Sigmoid colon (tissue), 7 donors: ENCODE measurements at places on chromosomes 3 and 15.

GRCh38 chr3:38724392-38724736 lies 74.9 kb upstream of the SCN5A start:
- no peak for DNase-seq

DNA sequence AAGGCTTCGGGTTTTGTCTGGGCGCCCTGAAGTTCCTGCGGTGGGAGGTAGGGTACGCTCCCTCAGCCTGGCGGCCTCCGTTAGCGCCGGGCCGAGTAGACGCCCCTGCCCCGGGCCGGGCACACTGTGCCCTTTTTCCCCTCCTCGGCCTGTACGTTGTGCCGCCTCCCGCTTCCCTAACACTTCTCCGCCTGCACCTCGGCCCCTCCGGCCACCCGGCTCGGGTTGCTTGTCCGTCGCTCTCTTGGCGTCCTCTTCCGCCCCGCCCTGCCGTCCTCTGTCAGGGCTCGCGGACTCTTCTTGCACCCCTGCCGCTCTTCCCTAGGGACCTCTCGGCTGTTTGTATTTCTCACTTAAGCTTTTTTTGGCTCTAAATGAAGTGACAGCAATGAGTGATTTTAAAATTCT lies 384 bp downstream of the KNL1 start:
- peak; percentile 67 for DNase-seq

DNA sequence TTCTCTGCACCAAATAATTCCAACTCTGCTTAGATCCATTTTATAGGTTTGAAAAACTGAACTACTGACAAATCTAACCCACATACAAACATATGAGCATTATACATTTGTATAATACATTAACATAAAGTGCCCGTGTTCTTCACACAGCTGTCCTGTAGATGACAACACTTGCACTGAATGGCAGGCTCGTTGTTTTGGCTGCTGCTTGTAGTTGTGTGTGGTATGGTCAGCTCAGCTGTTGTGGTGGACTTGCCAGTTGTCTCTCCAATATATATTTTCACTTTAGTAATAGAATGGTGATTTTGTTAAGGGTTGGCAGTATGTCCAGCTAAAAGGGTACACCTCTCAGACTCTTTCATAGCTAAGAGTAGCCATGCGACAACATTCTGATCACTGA lies 30.5 kb downstream of the CHST2 start:
- DNase-seq, result no peak

GRCh38 chr3:48411606-48412374 lies 18.1 kb downstream of the PLXNB1 start:
- DNase-seq, result peak; percentile 51

- no peak for DNase-seq
Measured at GRCh38 chr3:141996437-141996836, 120.0 kb downstream of the ATP1B3 start.

DNA sequence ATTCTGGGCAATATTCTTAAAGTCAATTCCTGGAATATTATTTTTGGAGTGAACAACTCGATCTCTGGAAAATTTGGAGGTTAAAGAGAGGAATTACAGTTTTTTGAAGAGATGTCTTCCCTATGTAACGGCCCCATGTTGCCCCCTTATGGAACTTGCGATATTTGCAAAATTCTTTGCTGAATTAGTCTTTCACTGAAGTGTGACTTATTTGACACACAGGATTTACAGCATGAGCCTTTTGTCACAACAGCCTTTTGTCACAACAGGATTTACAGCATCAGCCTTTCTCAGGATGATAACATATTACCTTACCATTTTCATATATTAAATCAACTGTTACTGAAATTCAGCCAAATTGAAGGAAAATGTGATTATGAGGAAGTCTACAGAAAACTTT lies 37.8 kb upstream of the SPTSSB start:
- DNase-seq, result no peak

DNA sequence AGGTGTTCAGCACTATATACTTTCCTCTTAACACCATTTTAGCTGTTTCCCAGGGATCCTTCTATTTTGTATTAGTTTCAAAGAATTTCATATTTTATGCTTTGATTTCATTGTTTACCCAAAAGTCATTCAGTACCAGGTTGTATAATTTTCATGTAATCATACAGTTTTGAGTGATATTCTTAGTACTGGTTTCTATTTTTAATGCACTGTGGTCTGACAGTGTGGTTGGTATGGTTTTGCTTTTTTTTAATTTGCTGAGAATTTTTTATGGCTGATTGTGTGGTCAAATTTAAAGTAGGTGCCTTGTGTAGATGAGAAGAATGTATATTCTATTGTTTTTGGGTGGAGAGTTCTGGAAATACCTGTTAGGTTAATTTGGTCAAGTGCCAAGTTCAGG lies 323.4 kb upstream of the EPHA6 start:
- DNase-seq, result no peak

DNA sequence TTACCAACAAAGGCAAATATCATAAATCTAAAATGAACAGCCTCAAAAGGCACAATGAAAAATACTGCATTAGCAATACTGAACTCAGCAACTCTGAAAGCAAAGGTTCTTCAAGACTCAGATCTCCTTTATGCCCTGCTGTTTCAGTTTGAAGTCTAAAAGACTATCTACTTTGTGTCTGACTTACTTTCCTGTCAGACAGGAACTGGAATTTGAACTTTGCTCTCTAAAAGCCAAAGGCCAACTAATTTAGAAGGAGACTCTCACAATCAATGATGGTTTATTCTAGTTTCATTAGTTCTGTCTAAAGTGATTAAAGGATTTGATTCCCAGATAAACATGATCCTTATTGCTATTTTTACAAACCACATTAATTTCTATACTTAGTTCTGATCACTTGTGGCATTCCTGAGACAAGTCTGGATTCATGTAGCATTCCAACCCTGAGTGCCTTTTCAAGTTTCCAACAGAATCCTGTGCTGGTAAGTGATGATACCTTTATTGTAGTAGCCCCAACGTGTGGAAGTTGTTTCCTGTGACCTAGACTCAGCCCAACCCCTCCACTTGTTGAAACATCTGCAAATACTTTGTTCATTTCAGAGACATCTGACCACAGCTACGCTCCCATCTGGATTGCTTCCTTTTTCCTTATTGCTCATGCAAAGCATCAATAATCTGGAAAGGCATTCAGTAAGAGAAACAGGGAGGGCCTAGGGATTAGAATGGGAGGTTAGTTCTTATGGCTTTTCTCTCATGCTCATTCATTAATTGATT lies 14.9 kb upstream of the LEKR1 start:
- DNase-seq, result no peak

GRCh38 chr3:4814305-4814903 lies 164.8 kb upstream of the BHLHE40 start:
- no peak for DNase-seq

- DNase-seq, result no peak
Measured at GRCh38 chr3:56075089-56075488, 393.2 kb downstream of the ERC2 start.

- DNase-seq, result no peak
Measured at GRCh38 chr3:25344670-25345069, 83.4 kb upstream of the RARB start.

DNA sequence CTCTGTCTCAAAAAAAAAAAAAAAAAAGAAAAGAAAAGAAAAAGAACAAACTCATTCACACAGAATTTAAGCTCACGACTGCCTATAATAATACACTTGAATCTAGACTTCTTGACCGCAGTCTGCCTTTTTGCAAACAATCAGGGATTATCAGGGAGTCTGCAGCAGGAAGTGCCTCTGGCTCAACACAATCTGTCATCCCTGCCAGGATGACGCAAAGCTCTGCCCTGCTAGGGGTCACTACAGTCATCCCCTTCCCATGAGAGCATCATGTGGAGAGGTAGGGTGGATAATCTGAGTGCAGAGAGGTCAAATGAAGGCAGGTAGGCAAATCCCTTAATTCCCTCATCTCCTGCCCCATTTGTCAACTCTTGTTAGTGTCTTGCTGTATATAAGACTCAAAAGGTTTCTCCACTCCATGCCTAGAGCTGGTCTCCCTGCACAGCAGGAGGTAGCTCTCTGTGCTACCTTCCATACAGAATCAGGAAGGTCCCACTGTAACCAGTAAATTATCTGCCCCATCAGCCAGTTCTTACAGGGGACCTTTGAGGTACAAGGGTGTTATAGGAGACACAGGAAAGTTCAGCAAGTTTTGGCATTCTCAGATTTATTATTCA lies 4.2 kb downstream of the UBAP1L start:
- no peak for DNase-seq

GRCh38 chr3:45880725-45881077 lies 5.6 kb upstream of the CCR9 start:
- no peak for DNase-seq

DNA sequence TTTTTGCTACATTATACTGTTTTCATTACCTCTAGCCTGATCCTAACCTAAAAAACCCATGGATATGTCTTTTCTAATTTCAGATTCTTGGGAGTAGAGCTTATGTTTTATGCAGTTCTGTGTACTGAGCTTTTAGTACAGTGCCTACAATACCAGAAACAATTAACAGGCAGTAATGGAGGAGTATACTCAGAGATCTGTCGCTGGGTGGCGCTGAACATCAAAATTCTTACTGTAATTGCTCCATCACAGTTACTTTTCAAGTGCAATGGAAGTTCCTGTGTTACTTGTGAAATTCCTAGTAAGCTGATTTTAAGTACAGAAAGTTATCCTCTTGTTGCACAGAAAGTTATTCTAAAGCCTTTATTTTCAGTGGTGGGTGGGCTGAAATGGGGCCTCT lies 66.9 kb downstream of the RNF13 start:
- DNase-seq, result peak; percentile 71

GRCh38 chr3:28334552-28334951 lies 14.0 kb upstream of the ZCWPW2 start:
- no peak for DNase-seq

- DNase-seq, result no peak
Measured at GRCh38 chr3:140602781-140603180, 75.1 kb upstream of the TRIM42 start.

- peak; percentile 96 for DNase-seq
Measured at GRCh38 chr15:40569129-40569953, at the start of gene RPUSD2. TSS of gene RPUSD2 (plus strand) at chr15:40569299. CDS start at chr15:40569338, 39 bp downstream.

DNA sequence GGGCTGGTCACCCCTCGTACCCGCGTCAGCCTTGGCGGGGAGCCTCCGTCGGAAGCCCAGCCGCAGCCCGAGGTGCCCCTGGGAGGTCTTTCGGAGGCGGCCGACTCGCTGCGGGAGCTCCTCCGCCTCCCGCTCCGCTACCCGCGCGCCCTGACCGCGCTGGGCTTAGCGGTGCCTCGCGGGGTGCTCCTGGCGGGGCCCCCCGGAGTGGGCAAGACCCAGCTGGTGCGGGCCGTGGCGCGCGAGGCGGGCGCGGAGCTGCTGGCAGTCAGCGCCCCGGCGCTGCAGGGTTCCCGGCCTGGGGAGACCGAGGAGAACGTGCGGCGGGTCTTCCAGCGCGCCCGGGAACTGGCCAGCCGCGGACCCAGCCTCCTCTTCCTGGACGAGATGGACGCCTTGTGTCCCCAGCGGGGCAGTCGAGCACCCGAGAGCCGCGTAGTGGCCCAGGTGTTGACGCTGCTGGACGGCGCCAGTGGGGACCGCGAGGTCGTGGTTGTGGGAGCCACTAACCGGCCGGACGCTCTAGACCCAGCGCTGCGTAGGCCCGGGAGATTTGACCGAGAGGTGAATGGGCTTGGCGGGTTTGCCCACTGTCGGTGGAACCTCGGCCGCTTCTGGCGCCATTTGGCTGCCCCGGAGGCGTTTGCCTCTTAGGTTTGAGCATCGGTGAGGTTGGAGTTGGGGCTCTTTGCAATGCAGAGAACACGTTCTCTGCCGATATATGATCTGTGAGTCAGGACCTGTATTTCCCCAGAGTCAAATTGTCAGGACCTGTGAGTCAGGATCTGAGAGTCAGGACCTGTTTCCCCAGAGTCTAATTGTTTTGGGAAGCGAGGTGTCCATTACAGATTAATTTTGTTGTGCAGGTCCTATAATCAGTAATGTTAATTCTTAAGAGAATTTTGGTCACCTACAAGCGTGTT lies 24.9 kb upstream of the GATM start:
- peak; percentile 66 for DNase-seq

DNA sequence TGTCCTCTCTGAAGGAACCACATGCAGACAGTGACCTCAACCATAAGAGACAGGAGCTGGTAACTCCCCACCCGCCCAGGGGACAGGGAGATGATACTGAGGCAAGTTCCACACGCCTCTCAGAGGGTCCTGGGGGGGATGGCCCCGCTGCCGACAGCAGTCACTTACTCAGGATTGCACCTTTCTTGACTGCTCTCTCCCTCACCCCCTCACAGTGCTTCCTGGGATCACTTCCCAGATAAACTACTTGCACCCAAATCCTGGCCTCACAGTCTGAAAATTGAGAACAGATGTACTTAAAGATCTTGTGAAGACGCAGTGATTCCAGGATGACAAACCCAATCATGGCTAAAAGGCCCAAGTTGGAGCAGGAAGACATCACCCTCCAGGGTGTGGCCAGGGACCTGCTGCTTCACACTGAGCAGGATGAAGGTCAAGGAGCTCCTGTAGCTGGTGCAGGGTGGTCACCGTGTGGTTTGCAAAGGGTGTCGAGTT lies 207.6 kb downstream of the ADAMTS17 start:
- DNase-seq, result no peak

DNA sequence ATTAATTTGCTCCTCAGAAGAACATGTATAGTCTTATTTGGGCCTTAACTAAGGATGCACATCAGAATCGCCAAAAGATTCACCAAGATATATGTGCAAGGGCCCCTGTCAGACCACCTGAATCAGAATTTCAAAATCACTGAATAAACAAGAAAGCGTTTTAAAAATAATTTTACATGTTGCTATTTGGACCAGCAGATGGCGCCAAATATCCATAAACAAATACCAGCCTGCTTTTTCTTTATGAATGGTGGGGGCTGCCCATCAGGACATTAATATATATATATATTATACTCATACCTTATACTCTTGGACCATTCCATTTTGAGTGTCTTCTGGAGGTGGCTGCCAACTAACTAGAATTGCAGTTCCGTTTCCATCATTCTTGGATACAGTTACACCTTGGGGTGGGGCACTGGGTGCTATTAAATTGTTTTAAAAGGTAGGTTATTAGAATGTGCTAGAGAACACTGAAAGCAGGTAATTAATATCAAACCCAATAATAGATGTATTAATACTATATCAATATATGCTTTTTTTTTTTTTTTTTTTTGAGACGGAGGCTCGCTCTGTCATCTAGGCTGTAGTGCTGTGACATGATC lies 1108.3 kb downstream of the ROBO1 start:
- DNase-seq, result no peak

DNA sequence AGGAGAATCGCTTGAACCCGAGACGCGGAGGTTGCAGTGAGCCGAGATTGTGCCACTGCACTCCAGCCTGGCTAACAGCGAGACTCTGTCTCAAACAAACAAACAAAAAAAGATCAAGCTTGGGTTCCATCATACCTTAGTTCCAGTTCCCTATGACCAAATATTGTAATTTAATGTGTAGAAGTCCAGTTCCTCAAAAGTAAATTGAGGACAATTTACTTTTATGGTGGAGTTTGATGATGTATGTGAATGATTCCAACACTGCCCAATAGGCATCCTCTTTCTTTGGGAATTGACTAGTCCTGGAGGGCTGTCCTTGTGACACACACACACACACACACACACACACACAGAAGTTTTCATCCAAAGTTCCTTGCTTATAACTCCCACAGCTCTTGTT lies 2.8 kb upstream of the PKM start:
- DNase-seq, result no peak
